ENCODE measurements at places on chromosomes 7 and 10.

DNA sequence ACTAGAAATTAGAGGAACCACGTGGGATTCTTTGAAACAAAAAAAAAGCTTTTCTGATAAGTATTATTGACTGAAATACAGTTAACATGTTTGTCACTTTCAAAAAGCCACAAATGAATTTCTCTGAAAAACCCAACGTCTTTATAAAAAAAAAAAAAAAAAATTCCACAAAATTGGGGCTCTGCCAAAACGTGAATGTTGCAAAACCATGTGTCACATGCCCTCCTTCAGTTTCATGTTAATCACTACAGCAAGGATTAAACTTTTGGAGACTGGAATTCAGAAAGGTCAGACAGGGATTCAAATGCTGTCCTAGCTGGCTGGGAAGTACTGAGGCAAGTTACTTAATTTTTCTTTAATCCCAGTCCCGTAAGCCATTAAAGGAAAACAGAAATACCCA lies 278.0 kb upstream of the KLF14 start:
- no peak for DNase-seq

DNA sequence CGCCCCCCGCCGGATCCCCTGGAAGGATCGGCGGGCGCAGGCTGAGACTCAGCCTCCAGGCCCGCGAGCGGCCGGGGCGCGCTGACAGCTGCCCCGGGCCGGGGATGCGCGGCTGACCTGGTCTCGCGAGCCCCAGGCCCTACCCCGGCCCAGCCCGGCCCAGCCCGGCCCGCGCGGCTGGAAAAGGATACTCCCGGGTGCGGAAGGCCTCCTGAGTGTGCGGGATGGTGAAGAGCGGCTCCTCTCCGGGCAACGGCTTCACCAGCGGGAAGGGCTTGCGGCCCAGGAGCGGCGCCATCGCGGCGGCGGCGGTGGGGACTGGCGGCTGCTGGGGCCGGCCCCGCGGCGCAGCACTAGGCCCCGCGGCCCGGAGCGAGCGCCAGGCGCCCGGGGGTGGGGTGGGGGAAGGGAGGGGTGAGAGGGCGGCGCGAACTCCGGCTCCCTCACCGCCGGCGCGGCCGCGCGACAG lies 423 bp downstream of the BAZ1B start:
- peak; percentile 85 for DNase-seq

DNA sequence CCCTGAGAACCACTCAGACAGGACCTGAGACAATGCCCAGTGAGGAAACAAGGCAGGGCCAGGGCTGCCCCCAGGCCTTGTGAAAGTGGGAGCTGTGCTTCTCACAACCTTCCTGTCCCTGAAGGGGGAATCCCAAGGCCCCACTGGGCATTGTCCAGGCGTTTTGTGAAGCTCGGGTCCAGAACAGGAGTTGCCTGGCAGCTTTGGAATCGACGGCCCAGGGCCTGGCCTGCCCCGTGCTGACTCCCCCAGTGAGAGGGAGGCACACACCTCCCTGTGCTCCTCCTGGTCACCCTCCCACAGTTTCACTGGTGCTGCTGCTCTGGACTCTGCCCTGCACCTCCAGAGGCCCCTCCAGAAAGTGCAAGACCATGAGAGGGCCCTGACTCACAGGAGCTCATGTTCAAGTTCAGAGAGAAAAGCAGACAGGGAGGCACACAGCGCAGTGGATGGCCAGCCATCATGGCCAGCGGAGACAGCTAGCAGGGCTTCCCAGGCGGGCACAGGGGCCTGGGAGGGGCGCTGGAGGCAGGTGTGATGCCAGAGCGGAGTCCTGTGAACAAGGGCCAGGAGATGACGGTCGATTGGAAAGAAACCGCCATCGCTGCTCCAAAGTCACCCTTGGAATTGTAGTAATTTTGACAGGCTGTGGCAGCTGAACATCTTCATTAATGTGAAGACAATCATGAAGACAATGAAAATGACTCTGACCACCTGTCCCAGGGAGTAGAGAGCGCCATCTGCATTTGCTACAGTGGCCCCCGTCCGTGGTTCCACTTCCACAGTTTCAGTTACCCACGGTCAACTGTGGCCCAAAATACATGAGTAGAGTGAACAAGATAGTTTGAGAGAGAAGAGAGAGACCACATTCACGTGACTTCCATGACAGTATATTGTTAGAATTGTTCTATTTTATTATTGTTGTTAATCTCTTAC lies 103.7 kb downstream of the MKI67 start:
- DNase-seq, result no peak

DNA sequence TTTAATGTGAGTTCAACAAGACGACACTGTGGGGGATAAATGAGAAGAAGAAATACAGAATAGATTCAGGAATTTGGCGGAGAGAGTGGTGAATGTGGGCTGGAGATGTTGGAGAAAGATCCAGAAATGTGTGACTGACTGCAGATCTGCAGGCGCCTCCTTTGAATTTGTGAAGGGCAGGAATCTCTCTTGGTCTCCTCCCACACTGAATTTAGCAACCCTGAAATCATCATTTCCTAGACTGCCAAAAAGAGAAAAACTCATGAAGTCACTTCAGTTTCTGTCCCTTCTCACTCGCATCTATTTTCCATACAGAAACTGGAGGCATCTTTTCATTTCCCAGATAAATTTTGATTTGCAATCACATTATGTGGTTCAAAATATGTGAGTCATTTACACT lies 128.7 kb downstream of the GNAI1 start:
- no peak for DNase-seq

DNA sequence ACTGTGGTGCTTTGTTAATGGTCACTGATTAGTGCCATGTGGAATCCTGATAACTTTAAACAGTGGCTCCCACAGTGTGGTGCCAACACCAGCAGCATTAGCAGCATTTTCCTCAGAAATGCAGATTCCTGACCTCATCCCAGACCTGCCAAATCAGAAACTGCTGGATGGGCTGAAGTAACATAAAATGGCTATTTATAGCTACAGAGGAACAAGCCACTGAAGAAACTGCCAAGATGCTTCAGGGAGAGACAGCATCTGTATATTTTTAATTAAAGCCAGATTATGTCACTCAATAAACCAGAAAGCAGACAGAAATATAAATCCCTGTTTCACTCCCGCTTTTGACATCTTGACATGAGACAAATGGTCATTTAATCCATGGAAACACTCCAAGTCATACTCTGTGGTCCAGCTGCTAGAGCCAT lies 178.5 kb downstream of the AMPH start:
- DNase-seq, result no peak

DNA sequence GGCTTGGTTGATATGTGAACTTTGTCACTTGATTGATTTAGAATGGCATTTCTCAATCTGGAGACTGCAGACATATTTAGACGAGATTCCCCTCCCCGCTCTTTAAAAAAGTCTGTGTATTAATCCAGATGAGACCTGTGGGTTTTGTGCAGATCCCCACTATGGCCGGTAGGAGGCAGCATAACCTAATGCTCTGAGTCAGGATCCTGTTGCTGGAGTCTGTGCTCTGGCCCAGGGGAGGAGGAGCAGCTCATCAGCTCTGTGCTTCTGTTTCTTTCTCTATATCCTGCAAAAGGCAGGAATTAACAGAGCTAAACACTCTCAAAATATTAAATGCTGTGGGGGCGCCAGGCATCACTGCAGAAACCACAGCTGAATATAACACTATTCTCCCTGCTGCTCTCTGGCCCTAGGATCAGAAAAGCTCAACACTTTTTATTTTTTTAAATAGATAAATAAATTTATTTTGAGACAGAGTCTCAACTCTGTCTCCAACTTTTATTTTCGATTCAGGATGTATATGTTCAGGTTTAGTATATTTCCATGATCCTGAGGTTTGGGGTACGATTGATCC lies 23.9 kb upstream of the SEPHS1 start:
- peak; percentile 67 for DNase-seq

- no peak for DNase-seq
These were observed 34.1 kb downstream of the EGFR start for GRCh38 chr7:55052741-55053427.

- DNase-seq, result no peak
These were observed 432.5 kb downstream of the PARD3 start for GRCh38 chr10:34382626-34383025.

Data from psoas muscle (tissue), 8 donors.